ENCODE measurements at places on chromosomes 2 and 18.
A peak's percentile ranks its signal among the peaks of the same experiment; 100 is the strongest.

DNA sequence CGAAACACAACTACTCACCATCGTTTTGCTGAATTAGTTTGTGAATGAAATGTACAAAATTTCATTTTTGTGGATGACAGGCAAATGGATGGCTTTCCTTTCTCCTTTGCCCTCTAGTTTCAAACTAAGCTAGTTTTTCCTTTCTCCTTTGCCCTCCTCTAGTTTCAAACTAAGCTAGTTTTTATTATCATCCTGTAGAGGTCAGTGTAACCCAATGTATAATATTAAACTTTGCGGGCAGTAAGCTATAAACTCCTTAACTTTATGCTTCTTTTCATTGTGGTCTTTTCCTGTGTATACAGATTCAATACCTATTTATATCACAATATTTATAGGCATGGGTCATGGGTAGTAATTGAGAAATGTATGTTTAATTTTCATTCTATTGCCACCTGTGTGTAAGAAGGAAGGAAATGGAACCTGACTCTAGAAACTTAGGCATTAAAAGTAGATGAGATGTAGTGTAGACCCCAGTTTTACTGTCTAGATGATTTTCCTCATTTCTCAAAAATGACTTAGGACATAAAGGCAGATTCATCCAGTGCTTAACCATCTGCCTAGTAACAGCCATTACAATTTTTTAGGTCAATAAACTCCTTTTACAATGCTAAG, 58.1 kb downstream of the MAP3K19 start:
- no peaks in the 10 kb centered on the region for H3K4me1 ChIP-seq
- no peaks in the 10 kb centered on the region for H3K36me3 ChIP-seq
- no peaks in the 10 kb centered on the region for H3K27me3 ChIP-seq
- H3K4me3 ChIP-seq, result no peak overlapping the region
- peak; percentile 57 for DNase-seq

- H3K4me3 ChIP-seq, result no peak overlapping the region
- no peaks in the 10 kb centered on the region for H3K36me3 ChIP-seq
- no peak overlapping the region for H3K27ac ChIP-seq
- H3K27me3 ChIP-seq, result no peaks in the 10 kb centered on the region
Measured at GRCh38 chr2:71877636-71878035, 270.0 kb downstream of the CYP26B1 start.

DNA sequence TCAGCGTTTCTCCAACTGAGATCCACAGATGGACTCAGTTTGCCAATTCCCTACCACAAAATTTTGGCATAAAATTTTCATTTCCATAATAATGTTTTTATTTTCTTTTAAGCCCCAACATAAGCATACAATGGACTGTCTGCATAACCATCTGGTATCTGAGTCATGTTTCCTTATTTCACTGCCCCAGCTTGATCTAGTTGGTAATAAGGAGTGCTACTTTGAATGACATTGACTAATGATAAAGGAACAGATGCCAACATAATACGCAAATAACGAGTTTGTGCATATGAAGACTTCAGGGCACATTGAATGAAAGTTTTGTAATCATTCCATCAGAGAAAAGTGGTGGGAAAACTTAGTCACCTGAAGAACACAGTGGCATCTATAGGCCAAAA, 8.8 kb upstream of the MBD2 start:
- no peak overlapping the region for H3K27ac ChIP-seq
- H3K36me3 ChIP-seq, result no peaks in the 10 kb centered on the region
- H3K27me3 ChIP-seq, result no peaks in the 10 kb centered on the region
- no peak for DNase-seq
- H3K4me3 ChIP-seq, result no peak overlapping the region
- peaks cover 2% of the 10 kb centered on the region for H3K4me1 ChIP-seq

DNA sequence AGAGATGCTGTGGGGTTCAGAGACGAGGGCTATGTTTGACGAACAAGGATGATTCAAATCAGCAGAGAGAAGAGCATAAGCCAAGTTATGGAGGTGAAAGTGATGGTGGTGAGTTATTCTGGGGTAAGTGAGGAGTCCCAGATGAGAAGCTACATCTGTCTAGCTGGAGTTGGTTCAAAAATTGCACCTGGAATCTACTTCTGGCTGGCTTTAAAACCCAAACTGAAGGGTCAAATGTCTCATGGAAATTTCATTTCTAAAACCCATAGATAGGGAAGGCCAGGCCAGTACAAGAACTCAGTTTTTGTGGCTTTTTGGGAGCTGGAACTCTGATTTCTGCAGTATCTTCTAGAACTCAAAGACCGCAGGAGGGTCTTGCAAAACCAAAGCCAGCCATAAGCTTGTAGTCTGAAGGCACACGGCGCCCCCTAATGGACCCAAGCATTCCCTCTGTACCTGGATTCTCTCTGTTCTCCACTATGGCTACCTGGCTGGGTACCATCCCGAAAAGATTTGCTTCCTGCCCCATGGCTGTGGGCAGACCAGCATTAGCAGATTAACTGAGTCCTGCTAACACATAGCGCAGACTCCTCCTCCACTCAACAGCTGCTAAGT, 229.1 kb upstream of the SLC14A2 start:
- H3K36me3 ChIP-seq, result no peaks in the 10 kb centered on the region
- DNase-seq, result peak; percentile 58
- H3K27ac ChIP-seq, result no peak overlapping the region
- peaks cover 8% of the 10 kb centered on the region for H3K4me1 ChIP-seq
- no peaks in the 10 kb centered on the region for H3K27me3 ChIP-seq
- H3K4me3 ChIP-seq, result no peak overlapping the region

DNA sequence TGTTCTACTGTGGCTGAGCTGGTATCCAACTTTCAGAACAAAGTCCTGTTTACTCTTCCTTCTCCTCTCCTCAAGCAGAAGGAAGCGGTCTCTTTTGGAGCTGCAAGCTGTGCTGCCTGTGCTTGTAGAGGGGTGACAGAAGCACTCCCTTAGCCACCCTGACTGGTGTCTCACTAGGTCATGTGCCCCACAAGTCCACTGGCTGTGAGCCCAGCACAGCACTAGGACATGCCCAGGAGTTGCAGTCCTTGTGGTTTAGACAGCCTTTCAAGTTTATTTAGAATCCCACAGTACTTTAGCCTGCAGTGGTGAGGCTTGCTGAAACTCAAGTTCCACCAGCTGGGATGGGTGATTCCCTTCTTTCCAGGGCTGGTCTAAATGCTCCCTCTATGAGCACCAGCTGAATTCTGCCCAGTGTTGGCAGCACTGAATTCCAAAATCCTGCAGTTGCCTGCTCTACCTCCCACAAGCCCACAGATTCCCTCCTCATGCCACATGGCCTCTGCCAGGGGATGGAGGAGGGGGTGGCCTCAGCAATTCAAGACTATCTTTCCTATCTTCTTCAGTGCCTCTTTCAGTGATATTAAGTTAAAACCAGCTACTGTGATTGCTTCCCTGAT, 61.2 kb downstream of the CCDC85A start:
- no peak for DNase-seq
- no peaks in the 10 kb centered on the region for H3K36me3 ChIP-seq
- H3K4me1 ChIP-seq, result no peaks in the 10 kb centered on the region
- no peak overlapping the region for H3K4me3 ChIP-seq

DNA sequence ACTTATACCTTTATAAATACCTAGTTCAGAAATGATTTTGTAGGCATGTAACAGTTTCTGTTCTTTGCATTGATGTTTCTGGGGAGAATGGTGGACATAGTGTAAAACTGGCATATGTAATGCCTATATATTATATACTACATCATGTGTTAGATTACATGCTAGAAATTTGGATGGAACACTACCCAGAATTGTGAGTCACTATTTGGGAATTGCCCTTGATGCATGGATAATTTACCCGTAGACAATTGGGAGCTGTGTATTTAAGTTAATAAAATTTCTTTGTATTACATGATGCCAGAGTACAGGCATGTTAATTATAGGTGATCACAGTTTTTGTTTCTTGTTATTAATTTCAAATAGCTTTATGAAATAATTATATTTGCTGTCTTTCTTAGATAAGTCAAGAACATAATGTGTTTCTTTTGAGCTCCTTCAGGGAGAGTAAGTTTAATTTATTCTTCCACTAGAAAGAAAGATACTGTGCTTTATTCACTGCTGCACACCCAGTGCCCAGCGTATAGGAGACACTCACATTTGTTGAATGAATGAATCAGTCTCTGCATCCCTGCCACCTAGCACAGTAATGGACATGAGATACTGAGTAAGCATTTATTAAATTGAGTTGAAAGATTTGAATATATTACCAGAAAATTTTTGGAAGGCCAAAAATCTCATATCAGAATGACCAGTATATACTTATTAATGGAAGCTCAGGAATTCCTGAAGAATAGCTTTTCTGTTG, 16.9 kb downstream of the ACSL3 start:
- no peak overlapping the region for H3K4me3 ChIP-seq
- peaks cover 6% of the 10 kb centered on the region for H3K36me3 ChIP-seq
- DNase-seq, result no peak

Data from trophoblast cell (in vitro differentiated cells and primary cell).